CD8-positive, alpha-beta memory T cell (primary cell): ENCODE measurements at places on chromosomes 12 and 14. TPM values are rescaled to one million over a fixed set of nuclear protein-coding genes. Genes with fewer than 3 reads are reported as not detected.

GRCh38 chr12:43102546-43103264 is 449.3 kb downstream of the ADAMTS20 start:
- H3K36me3 ChIP-seq: no peaks in the 10 kb centered on the region
- H3K4me3 ChIP-seq: no peak overlapping the region
- H3K27me3 ChIP-seq: no peaks in the 10 kb centered on the region
- DNase-seq: no peak
- H3K4me1 ChIP-seq: no peaks in the 10 kb centered on the region

DNA sequence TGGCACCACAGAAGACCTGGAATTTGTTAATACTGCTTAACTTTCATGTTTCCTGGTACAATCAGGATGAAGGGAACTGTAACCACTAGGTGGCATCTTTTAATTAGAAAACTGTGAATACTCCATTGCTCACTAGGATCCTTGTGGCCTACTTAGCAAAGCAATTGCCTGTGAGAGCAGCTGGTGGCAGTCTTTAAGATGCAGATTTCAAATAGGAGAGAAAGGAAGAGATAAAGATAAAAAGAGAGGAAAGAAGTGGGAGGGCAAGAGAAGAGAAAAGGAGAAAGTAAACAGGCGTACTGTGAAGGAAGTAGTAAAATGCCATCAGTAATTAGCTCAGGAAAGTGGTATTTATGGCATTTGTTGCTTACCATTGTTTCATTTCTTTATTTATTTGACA is 114.5 kb downstream of the RAD51B start:
- DNase-seq: peak; percentile 29
- no peaks in the 10 kb centered on the region for H3K27me3 ChIP-seq
- H3K4me3 ChIP-seq: no peak overlapping the region
- H3K27ac ChIP-seq: no peak overlapping the region

- DNase-seq: no peak
- no peaks in the 10 kb centered on the region for H3K4me1 ChIP-seq
- no peak overlapping the region for H3K4me3 ChIP-seq
- peaks cover 13% of the 10 kb centered on the region for H3K27me3 ChIP-seq
- H3K36me3 ChIP-seq: no peaks in the 10 kb centered on the region
These were observed 13.9 kb upstream of the ANKRD33 start for GRCh38 chr12:51874000-51874399.

The OAS2 gene
- 40.1 TPM for total RNA-seq

The ZNF385A gene
- 0.77 TPM for total RNA-seq

GRCh38 chr14:61510736-61511557 is 184.4 kb upstream of the HIF1A start:
- peaks cover 12% of the 10 kb centered on the region for H3K36me3 ChIP-seq
- H3K27ac ChIP-seq: no peak overlapping the region
- no peak for DNase-seq

GRCh38 chr12:91590966-91591638 is 408.5 kb upstream of the DCN start:
- H3K36me3 ChIP-seq: no peaks in the 10 kb centered on the region
- H3K27me3 ChIP-seq: no peaks in the 10 kb centered on the region
- H3K4me1 ChIP-seq: no peaks in the 10 kb centered on the region
- no peak overlapping the region for H3K4me3 ChIP-seq
